ENCODE measurements at places on chromosomes 6 and 20.

- DNase-seq = no peak
Measured at GRCh38 chr6:43885399-43886066, 115.5 kb downstream of the VEGFA start.

DNA sequence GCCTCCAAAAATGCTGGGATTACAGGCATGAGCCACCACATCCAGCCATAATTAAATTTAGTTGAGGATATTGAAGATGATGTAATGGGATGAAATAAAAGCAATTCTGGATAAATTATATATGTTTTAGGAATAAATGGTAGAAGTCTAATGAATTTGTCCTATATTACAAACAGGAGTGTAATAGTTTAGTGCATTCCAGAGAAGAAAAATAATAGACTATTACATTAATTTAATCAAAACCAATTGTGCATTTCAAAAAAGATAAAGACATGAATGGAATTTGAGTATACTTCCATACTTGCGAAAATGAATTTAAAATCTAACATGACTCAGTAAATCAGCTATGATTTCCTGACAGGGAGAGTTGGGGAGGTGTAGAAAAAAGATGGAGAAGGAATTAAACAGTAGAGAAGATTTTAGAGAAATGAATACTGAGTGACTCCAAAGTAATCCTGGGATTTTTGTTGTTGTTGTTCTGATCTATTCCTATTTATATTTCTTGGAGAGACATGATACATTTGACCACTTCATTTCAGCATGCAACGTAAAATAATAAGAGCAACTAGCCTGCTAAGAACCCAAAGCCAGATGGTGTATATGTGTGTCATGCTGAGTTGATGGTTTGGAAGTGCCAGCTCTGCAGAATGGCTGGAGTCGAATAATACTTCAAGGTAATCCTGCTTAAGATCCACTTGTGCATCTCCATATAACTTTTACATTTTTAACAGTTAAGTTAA is 67.4 kb downstream of the AIG1 start:
- DNase-seq = no peak

- DNase-seq = no peak
Measured at GRCh38 chr6:40738551-40739193, 151.5 kb upstream of the LRFN2 start.

- DNase-seq = no peak
Measured at GRCh38 chr20:58706975-58707681, 14.5 kb downstream of the NPEPL1 start.

- DNase-seq = no peak
Measured at GRCh38 chr6:35351422-35351821, 9.1 kb downstream of the PPARD start.

GRCh38 chr6:136763255-136763654 is 29.0 kb downstream of the MAP3K5 start:
- no peak for DNase-seq

GRCh38 chr6:112879920-112880413 is 532.8 kb downstream of the RFPL4B start:
- DNase-seq = no peak

DNA sequence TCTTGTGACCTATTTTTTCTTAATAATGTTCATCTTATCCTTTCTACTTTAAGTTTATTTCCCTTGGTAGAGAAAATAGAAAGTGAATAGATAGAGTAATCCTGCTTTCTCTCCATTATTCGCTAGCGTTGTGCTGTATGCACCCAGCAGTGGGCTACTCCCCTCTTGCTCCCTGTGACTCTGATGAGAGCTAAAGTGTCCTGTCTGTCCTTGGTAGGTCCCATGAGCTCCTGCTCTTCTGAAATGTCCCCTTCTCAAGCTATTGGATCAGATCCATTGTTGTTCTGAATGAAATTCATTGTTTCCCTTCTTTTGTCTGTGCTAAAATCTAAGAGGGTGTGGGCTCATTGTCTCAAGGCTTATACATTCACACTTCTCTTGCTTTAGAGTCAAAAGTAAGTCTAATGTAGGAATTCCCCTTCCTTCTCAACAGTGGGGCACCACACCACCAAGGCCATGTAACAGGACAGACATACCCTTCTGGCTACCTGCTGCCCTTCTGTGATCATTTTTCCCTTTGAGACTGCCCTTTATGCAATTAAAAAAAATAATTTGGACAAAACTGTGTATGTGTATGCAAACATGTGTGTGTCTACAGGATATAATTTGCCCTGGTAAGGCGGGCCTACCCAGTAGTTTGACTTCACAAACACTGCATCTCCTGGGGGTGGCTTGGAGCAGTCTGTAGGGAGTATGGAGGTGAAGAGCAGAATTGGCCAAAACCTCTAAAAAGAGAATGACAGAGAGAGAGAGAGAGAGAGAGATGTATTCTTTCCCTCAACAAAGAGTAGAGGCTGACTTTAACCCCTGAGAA is 167.0 kb upstream of the MYLIP start:
- no peak for DNase-seq

DNA sequence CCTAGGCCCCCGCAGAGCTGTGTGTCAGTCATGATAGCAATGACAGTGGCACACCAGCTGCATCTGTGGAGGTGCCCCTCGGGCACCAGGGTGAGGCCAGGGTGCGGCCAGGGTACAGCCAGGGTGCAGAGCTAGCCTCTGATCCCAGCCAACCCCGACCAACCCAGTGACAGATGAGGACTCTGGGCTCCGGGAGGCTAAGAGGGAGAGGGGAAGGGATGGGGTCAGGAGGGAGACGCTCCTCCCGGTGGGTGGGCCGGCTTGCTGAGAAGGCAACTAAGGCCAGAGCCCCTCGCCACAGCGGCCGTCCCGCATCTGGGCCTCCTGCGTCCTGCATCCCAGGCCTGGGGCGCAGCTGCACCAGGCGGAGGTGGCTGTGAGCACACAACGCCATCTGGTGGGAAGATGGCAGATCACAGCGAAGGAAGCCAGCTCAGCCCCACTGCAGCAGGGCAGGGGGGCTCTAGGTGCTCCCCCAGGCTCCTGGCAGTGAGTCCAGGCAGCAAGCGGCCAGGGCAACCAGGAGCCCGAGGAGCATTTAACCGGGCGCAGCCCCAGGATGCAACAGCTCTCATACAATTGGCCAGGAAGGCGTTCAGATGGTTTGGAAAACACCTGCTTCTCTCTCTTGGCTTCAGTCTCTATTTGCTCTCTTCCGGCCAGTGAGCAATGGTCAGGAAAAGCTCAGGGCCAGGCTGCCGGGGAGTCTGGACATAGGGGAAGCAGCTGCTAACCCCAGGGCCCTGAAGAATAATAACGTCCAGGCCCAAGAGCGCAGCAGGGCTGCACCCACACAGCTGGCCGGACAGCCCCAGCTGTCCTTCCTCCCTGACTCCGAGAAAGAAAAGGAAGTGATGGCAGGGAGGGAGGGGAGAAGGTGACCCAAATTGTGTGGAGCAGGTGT is 169.4 kb downstream of the TAF4 start:
- no peak for DNase-seq

DNA sequence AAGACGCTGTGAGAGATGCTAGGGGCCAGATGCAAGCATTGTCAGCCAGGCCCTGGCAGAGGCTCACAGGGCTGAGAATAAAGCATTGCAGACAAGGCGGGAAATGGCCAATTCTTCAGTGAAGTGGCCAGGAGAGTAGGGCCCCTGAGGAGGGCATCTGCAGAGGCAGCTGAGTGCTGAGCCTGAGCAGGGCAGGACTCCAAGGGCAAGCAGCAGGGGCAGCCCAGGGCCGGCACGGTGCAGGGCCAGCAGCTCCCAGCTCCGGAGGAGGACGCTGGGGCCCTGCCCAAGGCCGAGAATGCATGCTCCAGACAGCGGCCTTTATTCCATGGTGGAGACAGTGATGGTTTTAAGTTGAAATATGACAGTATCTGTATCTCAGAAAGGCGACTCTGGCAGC is 305.5 kb downstream of the FOXC1 start:
- DNase-seq = no peak

DNA sequence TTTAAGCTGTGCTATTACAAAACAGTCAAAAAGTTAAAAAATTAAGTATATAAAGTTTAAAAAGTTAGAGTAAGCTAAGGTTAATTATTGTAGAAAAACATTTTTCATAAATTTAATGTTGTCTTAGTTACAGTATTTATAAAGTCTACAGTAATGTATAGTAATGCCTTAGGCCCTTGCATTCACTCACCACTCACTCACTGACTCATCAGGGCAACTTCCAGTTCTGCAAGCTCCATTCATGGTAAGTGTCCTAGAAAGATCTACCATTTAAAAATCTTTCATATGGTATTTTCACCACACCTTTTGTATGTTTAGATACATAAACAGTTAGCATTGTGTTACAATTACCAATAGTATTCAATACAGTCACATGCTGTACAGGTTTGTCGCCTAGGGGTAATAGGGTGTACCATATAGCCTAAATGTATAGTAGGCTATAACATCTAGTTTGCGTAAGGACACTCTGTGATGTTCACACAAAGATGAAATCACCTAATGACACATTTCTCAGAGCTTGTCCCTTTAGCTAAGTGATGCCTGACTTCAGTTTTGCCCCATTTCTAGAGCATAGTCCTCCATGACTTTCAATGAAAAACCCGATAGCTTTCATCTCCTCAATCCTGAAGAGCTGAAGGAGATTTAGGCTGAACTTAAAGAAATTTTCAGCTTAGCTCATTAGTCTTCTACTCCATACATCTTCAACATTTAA is 14.9 kb upstream of the HLA-DRA start:
- no peak for DNase-seq

GRCh38 chr20:62128502-62128901 is 6.2 kb downstream of the LSM14B start:
- DNase-seq = no peak

- DNase-seq = no peak
Measured at GRCh38 chr20:58889798-58890517, 37.4 kb downstream of the GNAS start.

- DNase-seq = no peak
Measured at GRCh38 chr6:56297022-56297989, 49.9 kb upstream of the COL21A1 start.

Data from LNCaP clone FGC (cell line).